ENCODE measurements at places on chromosomes 11 and 22.
A peak's percentile ranks its signal among the peaks of the same experiment; 100 is the strongest.

GRCh38 chr22:29312218-29313125, 3.0 kb downstream of the RASL10A start:
- no peak for DNase-seq

DNA sequence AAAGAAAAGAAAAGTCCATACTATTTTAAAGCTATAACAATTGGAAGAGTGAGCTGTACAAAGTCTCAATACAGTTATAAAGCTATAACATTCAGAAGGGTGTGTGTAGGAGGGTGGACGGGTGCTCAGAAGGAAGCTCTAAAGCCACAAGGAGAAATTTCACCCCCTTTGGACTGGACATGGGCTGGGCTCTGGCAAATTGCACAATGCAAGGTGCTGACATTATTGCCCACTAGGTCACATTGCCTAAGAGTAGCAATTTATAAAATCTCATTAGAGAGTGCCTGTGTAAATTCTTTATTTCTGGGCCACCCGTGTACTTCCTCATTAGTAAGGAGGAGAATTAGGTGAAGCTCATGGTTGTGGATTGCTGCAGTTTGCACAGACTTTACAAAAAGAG, 5.7 kb upstream of the APOBEC3A start:
- DNase-seq, result no peak

- peak; percentile 90 for DNase-seq
Observed at GRCh38 chr11:75453916-75454655, 21.1 kb upstream of the KLHL35 start.

DNA sequence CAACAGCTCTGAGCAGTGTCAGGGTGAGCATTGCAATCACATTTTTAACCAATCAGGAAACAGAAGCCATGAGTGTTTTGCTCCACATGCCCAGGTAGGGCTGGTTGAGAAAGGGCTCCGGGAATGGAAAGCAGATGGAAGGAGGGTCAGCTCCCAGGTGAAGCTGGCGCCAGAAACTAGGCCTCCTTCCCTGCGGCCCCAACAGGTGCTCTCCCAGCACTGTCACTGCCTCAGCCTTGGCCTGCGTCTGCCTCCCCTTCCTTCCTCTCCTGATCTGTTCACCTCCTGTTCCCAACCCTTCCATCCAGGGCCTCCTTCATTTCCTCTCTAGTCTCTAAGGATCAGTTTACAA, 4.6 kb upstream of the VSIG10L2 start:
- no peak for DNase-seq

GRCh38 chr22:24333301-24333700, 62.7 kb downstream of the SPECC1L start:
- DNase-seq, result peak; percentile 87

DNA sequence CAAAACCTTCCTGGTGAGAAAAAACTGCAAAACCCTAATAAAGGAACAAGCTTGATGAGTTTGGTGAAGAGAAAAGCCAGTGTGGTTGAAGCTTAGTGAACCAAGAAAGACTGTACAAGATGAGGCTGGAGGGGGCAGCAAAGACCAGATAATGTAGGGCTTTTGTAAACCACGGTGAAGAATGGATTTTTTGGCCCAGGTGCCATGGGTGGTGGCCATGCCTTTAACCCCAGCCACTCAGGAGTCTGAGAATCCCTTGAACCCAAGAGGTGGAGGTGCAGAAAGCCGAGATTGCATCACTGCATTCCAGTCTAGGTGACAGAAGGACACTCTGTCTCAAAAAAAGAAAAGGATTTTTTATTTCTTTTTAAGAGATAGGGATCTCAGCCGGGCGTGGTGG, 5.0 kb upstream of the ZDHHC5 start:
- no peak for DNase-seq

- no peak for DNase-seq
Observed at GRCh38 chr11:116403794-116404461, 368.9 kb downstream of the BUD13 start.

DNA sequence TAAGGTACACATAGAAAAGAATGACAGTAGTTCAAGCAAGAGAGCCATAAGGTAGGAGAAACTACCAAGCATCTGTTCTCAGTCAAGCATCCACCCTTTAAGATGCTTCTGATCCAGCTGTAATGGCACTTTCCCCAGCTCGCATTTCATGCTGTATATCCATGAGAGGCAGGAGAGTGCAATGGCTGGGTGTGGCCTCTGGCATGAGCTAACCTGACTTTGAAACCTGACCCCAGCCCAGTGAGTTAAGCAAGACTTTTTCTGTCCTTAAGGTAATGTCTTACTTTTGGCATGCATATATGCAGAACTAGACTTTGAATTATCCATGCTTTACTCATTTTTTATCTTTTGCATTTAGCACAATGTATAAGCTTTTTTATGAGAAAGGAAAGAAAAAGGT, 79.8 kb upstream of the CNTN5 start:
- no peak for DNase-seq

Data from fibroblast of lung (primary cell).